Cardiac fibroblast (primary cell): ENCODE measurements at places on chromosomes 7 and 10.

- DNase-seq: no peak
These were observed 120.6 kb downstream of the DIP2C start for GRCh38 chr10:568848-569247.

DNA sequence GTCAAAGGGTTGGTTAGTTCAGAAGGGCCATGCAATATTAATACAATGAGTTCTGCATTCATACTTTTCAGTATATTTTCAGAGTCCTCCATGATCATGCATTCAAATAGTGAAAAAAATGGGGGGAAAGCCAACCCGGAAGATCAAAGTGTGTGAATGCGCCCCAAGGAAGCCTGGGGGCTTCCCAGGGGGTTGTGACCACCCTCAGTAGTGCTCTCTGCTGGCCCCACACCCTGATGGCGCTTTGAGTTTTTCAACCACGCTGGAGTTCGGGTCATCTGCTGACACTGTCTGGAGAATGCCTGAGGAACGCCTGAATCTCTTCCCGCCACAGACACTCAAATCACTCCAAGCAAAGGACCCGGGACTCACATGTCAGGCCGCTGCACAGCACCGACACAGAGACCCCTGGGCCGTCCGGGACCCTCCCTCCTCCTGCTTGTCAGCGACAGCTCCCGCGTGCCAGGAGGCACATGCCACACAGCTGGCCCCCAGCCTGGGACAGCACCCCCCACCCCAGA lies 1.0 kb downstream of the TNS3 start:
- peak; percentile 31 for DNase-seq

DNA sequence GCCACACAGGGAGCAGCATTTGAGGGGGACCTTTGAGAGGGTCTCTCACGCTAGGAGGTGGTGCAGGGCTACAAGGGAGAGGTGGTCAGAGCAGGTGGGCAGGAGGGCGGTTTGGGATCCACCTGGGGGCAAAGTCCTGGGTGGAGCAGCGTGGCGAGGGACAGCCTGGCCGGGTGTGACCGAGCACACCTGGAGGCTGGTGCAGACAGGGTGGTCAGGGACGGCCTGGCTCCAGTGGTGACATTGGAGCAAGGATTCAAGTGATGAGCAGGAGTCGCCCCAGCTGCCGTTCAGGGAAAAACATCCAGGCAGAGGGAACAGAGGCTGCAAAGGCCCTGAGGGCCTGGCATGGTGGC lies 36.0 kb downstream of the CLIP2 start:
- DNase-seq: no peak

- DNase-seq: no peak
These were observed 51.0 kb upstream of the TRIM8 start for GRCh38 chr10:102593074-102593803.

DNA sequence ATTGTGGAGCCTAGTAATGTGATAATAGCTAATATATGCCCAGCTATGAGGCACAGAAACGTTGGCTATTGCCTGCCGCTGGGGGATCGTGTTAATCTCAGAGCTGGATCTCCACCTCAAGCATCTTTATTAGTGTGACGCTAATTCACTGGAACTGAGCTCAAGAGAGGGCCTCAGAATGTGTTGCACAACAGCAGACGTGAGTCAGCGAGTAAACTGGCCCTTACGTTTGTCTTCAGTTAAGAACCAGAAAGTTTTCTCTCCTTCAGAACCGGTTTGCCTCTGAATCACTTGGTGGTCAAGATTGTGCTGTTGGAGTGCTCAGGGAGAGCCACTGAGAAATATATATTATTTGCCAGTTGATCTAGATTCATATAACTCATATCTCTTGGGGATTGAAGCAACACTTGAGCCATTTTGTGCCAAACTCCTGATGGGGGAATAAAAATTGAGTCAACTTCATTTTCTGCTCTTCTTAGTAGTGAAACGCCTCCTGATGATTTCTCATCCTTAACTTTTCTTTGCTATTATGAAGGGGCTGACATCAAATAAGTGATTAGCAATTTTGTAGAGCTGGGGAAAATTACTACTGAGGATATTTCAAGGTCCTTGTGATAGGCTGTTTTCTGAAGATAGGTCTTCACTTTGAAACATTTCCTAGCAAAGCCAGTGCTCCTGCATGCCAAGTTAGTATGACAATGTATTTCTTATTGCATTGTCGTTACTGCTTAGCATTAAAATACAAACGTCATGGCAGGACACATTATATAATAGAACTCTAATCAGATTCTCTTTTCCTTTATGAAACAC lies 22.3 kb downstream of the BZW2 start:
- DNase-seq: peak; percentile 99

GRCh38 chr7:84100866-84101265 lies 93.7 kb downstream of the SEMA3A start:
- DNase-seq: peak; percentile 41

- DNase-seq: no peak
These were observed 21.5 kb downstream of the SFMBT2 start for GRCh38 chr10:7389346-7389745.

DNA sequence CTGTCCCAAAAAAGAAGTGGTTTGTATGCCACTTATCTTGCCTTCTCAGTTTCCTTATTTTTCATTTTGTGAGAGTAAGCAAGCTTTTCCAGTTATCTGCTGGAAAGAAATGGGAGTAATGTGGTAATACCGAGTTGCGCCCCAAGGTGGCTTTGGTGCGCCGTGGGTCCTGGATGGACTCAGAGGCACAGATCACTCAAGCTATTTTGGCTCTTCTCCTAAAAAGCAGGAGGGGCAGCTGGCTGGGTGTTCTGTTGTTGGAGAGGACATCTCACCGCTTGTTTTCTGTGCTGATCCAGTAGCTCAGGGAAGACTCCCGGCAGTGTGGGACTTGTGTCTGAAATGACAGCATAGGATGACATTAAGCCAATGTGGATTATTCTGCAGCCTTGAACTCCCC lies 16.4 kb downstream of the PRKRIP1 start:
- DNase-seq: peak; percentile 54

- DNase-seq: peak; percentile 34
These were observed 73.0 kb upstream of the CABCOCO1 start for GRCh38 chr10:61589547-61590243.

DNA sequence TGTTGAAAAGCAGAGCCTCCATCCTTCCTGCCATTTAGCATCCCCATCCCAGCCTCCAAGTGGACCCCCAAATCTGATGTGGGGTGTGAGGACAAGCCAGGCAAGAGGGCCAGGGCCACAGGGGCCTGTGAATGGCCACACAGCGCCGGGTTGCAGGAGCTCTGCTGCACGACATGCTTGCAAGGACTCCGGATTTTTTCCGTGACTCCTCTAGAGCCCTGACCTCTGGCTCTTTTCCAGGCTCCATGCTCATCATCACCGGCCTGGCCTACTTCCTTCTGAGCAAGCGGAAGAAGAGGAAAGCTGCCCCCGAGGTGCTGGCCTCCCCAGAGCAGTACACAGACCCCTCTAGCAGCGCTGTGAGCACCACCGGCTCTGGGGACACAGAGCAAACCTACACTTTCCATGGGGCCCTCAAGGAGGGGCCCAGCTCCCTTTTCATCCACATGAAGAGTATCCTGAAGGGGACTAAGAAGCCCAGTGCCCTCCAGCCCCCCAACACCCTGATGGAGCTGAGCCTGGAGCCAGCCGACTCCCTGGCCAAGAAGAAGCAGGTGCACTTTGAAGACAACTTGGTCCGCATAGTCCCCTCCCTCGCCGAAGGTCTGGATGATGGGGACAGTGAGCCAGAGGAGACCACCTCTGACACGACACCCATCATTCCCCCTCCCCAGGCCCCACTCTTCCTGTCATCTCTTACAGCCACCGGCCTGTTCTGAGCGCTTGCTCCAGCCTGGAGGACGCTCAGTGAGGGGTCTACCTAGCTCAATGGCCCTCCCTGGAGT lies 23.5 kb downstream of the TMEM72 start:
- no peak for DNase-seq

- DNase-seq: no peak
These were observed 21.3 kb downstream of the CDK14 start for GRCh38 chr7:90617442-90617841.

DNA sequence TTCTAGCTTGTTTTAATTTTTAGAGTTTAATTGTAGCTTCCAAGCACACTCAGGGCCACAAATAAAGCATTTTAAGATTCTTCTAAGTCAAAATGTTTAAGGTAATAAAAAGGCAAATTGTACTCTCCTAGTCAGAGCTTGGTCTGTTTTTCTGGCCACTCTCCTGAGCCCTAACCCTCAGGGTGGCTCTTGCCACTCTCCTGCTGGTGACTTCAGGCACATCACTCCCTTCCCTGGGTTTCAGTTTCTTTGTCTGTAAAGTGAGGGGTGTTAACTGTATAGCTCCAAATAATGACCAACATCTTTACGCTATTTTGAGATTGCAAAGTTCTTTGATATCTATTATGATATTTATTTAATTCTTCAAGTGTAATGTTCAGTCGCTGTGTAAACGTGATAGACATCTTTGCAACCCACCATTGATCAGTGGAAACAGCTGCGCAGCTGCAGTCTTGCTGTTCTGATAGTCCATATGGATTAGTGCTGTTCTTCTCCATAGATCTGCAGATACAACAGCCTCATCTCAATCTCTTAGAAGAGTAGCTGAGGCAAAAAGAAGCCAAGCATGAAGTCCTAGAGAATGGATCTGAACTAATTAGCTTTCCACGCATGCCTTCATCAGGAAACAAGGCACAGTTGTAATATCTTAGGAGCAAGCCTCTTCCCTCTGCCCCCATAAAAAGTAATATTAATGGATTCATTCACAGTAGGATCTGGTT lies 189.9 kb downstream of the PLPP4 start:
- DNase-seq: no peak

DNA sequence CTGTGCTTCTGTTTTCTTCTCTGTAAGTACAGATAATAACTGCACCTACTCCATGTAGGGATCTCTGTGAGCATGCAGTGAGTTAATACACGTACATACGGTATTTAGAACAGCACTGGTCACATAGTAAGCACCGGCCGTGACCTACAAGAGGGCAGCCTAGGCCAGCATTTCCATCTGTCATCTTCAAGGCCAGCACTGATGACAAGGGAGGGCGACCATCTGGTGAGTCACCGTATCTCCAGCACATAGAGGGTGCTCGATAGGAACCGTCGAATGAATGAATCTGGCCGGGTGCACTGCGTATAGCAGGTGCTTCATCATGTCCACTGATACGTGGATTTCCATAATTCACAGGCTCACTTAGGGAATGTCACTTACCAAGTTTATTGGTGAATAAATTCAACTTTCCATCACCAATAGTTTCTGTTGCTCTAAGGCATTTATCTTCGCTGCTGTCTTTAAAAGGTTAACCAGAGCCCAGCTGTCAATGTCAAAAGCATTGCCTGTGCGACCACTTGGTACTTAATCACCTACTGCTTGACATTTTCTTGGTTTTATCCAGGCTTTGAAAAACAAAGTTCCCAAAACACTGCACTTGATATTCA lies 8.3 kb downstream of the NOD1 start:
- peak; percentile 61 for DNase-seq

DNA sequence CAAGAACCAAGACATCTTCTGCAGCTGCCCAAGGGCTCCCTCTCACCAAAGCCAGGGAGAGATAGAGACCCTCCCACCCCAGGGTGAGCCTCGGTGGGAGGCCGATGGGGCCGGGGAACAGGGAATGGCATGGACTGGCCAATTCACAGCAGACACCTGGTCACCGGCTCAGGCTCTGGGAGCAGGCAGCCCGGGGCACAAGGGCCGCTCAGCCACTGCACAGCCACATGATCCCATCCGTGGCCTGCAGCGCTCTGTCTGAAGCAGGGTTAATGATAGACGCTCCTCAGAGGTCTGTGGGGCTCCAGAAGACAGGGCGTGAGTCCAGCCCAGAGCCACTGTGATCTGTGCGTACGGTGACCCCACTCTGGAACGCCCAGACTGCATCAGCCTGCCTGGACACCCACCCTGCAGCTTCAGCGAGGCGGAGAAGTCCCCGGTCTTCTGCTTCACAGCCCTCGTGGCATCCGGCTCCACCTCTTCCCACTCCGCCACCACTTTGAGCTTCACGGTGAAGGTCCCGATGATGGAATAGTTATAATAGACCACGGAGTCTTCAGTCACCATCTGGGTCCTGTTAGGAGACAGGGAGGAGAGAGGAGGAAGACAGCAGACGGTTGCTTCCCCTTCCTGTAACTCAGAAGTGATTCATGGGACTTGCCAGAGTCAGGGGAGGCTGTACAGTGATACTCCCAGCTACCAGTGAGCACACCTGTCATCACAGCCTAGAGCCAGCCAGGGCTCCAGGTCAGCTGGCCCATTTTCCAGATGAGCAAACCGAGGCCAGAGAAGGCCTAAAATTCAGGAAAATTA lies 14.0 kb downstream of the TMEM130 start:
- peak; percentile 49 for DNase-seq

DNA sequence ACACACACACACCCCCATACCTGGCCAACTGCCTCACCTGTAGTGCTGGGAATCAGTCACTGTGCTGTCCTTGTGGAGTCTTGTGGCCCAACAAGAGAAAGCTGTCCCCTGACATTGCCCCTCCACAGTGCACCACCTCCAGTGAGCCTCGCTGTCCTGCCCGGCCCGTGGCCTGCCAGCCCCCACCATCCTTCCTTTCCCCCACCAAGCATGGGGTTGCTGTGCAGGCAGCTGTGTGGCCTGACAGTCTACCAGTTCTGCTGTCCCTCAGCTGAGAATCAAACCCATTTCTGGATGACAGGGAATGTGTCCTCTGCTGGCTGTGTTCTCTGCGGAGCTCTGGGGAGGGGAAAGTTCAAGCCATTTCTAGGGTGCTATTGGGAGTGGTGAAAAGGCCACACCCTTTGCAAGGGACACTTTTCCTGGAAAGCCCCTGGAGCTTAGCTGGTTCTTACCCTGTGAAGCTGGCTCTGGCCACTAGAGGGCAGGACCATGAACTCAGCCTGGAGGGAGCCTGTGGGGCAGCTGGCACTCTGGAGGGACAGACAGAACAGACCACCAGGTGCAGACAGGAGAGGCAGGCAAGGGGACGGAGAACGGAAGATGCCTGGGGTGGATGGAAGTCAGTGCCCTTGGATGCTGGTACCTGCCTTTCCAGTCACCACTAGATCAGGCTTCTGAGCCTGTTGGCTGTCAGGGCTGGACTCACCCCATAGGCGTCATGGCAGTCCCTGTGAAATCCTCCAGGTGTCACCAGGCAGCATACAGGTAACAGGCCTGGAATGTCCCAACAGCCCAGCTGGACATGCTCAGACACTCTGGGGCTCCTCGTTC lies 10.5 kb upstream of the MTPAP start:
- DNase-seq: peak; percentile 60

- DNase-seq: peak; percentile 10
These were observed 34.3 kb upstream of the PHF14 start for GRCh38 chr7:10939237-10939910.

DNA sequence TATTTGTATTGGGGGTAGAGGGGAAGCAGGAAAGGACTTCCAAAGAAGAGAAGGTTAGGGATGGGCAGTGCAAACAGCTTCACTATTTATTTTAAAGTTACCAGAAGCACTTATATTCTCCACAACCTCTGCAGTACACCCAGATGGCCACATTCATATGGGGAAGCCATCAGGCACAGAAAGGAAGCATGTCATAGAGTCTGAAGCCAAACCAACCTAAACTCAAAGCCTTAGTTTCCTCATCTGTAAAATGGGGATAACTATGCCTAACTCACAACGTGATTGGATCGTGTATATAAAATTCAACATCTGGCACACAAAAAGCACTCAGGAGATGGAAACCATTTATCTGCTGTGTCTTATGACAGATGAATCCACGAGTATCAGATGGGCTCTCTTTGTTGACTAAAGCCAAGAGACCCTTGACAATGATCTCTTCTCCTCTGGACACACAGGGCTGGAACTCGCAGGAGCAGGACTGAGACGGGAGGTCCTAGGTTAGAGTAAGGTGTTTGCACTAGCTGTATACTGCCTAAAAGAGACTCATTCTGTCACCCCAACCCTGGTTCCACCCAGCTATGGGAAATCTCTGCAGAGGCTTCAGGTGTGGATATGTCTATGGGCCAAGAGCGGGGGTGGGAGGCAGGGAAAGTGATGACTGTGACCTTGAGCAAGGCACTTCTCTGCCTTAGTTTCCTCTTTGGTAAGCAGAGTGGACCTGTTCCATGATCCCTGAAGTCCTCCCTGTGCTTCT lies 1.8 kb downstream of the KIAA1549 start:
- DNase-seq: peak; percentile 19
